ENCODE measurements at places on chromosomes 12 and 14. TPM values are rescaled to one million over a fixed set of nuclear protein-coding genes. Genes with fewer than 3 reads are reported as not detected.

GRCh38 chr14:99395909-99396530 lies 84.6 kb downstream of the SETD3 start:
- H3K36me3 ChIP-seq = no peaks in the 10 kb centered on the region
- no peaks in the 10 kb centered on the region for H3K27me3 ChIP-seq
- no peaks in the 10 kb centered on the region for H3K4me1 ChIP-seq

DNA sequence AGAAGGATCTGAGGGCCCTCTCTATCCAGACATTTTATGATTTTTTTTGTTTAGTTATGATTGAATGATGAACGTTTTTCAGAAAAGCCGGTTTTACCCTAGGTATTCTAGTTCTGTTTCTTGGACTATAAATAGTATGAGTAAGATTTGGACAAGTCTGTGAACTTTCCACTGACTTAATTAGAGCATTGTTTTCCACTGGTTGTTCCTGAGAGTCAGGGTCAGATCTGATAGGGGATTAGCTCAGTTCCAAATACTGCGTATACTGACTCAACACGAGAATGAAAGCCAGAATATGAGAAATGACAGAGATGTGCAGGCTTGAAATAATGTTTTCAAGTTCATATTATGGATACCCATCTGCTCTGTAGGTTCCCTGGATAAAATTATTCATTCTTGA lies 361.6 kb downstream of the AEBP2 start:
- no peaks in the 10 kb centered on the region for H3K4me1 ChIP-seq
- H3K4me3 ChIP-seq = no peak overlapping the region
- H3K27ac ChIP-seq = peak overlapping the region; percentile 48
- DNase-seq = no peak
- H3K36me3 ChIP-seq = no peaks in the 10 kb centered on the region

GRCh38 chr12:12265571-12266388 lies 1.1 kb downstream of the LRP6 start:
- no peaks in the 10 kb centered on the region for H3K4me1 ChIP-seq
- H3K36me3 ChIP-seq = no peaks in the 10 kb centered on the region

DNA sequence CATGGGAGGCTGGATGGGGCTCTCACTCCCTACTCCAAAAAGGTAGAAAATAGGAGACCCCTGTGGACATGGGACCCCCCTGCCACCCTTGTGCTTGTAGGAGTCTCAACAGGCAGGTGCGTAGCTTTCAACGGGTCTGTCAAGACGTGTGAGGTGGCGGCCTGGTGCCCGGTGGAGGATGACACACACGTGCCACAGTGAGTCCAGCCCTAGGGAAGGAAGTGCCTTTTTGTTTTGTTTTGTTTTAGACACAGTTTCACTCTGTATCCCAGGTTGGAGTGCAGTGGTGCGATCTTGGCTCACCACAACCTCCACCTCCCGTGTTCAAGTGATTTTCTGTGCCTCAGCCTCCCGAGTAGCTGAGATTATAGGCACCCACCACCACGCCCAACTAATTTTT lies 12.9 kb downstream of the P2RX4 start:
- no peaks in the 10 kb centered on the region for H3K4me1 ChIP-seq
- no peak overlapping the region for H3K27ac ChIP-seq
- H3K36me3 ChIP-seq = no peaks in the 10 kb centered on the region
- H3K4me3 ChIP-seq = no peak overlapping the region

DNA sequence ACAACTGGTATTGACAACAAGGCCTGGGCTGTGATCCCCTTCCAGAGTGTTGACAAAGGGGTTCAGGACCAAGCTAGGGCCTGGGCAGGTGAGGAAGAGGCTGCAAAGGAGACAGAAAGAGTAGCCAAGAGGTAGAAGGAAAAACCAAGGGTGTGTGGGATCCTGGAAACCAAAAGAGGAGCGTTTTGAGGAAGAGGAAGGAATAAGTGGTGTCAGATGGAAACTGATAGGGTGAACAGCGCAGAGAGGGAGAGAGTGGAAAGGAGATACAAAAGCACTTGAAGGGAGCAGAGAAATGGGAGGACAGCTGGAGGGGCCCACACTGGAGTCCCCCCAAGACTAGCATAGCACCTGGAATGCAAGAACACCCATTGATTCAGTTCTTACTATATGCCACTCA lies 8.3 kb upstream of the HVCN1 start:
- H3K4me1 ChIP-seq = peaks cover 7% of the 10 kb centered on the region
- H3K27ac ChIP-seq = no peak overlapping the region
- no peaks in the 10 kb centered on the region for H3K36me3 ChIP-seq
- no peak for DNase-seq

GRCh38 chr14:74599321-74599761 lies 12.7 kb downstream of the LTBP2 start:
- DNase-seq = peak; percentile 49
- H3K27ac ChIP-seq = peak overlapping the region; percentile 89
- H3K4me3 ChIP-seq = no peak overlapping the region
- H3K36me3 ChIP-seq = no peaks in the 10 kb centered on the region

DNA sequence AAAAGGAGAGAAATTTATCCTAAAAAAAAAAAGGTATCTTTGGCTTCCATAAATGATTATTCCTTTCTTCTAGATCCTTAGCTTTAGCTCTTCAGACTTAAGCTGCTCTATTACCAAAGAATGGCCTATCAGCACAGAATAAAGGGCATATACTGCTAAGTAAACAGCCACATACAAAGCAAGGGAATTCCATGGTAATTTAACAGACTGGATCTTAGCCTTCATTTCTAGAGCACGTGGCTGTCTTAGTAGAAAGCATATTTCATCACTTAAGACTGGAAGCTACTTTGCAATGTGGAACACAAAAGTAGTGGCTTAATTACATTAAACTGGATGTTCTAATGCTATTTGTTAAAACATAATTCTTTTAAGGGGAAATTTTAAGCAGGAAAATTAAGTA lies 23.1 kb downstream of the TMED10 start:
- no peak overlapping the region for H3K4me3 ChIP-seq
- H3K36me3 ChIP-seq = no peaks in the 10 kb centered on the region
- H3K27me3 ChIP-seq = no peaks in the 10 kb centered on the region
- DNase-seq = no peak
- peaks cover 3% of the 10 kb centered on the region for H3K4me1 ChIP-seq

DNA sequence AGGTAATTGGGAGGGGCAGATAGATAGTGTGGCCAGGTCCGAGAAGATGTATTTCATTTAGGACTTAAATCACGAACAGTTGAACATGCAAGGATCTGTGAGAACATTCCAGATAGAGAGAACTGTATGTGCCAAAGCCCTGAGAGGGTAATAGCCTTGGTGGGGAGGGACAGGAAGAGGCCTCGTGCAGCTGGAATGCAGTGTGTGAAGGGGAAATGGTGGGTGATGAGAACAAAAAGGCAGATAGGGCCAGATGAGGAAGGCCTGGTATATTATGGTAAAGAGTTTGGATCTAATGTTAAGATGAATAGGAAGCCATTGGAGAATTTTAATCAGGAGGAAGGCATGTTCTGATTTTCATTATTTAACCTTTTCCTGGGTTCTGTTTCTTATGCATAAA lies 136.3 kb downstream of the TPH2 start:
- no peak overlapping the region for H3K27ac ChIP-seq
- no peaks in the 10 kb centered on the region for H3K27me3 ChIP-seq
- DNase-seq = no peak
- no peak overlapping the region for H3K4me3 ChIP-seq

DNA sequence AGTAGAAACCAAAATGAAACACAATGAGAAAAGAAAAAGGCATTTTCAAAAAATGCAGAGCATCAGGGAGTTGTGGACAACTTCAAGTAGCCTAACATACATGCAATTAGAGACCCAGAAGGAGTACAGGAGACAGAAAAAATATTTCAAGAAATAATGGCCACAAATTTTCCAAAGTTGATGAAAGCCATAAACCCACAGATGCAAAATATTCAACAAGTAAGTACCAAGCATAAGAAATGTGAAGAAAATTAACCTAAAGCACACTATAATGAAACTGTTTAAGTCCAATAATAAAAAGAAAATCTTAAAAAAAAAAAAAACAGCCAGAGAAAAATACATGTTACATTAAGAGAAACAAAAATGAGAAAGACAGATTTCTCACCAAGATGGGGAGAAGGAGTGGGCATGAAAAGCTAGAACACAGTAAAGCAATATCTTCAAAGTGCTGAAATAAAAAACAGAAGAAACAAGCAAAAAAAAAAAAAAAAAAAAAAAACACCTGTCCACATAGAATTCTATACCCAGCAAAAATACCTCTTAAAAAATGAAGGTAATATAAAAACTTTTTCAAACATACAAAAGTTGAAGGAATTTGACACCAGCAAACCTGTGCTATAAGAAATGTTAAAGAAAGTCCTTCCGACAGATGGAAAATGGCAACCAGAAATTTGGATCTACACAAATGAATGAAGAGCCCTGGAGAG lies 77.1 kb downstream of the PRKAB1 start:
- H3K27ac ChIP-seq = no peak overlapping the region
- H3K4me1 ChIP-seq = no peaks in the 10 kb centered on the region
- H3K27me3 ChIP-seq = no peaks in the 10 kb centered on the region

GRCh38 chr14:44428231-44428945 lies 78.7 kb downstream of the FSCB start:
- H3K36me3 ChIP-seq = no peaks in the 10 kb centered on the region
- no peak for DNase-seq
- no peak overlapping the region for H3K27ac ChIP-seq
- no peak overlapping the region for H3K4me3 ChIP-seq

DNA sequence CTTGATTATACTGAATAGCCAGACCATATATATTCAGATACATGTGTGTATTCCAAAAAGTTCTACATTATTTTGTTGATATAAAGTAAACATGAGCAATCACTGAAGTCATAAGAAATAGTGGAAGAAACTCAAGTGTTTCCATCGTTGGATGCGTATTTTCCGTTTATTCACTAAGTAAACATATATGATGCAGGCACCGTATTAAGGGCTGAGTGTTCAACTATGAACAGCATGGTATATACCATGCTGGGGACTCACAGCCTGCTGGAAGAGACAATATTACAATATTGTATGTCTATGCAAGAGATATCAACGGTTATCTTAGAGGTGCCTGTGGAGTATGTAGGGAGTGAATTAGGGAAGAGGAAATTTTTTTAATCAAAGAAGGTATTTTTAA lies 1.2 kb downstream of the PYROXD1 start:
- no peaks in the 10 kb centered on the region for H3K36me3 ChIP-seq
- DNase-seq = no peak
- peak overlapping the region; percentile 89 for H3K27ac ChIP-seq
- no peaks in the 10 kb centered on the region for H3K27me3 ChIP-seq
- peaks cover 7% of the 10 kb centered on the region for H3K4me1 ChIP-seq

- H3K4me1 ChIP-seq = no peaks in the 10 kb centered on the region
- DNase-seq = no peak
- no peaks in the 10 kb centered on the region for H3K36me3 ChIP-seq
- no peak overlapping the region for H3K27ac ChIP-seq
These were observed 155.8 kb upstream of the PKP2 start for GRCh38 chr12:33052141-33053051.

DNA sequence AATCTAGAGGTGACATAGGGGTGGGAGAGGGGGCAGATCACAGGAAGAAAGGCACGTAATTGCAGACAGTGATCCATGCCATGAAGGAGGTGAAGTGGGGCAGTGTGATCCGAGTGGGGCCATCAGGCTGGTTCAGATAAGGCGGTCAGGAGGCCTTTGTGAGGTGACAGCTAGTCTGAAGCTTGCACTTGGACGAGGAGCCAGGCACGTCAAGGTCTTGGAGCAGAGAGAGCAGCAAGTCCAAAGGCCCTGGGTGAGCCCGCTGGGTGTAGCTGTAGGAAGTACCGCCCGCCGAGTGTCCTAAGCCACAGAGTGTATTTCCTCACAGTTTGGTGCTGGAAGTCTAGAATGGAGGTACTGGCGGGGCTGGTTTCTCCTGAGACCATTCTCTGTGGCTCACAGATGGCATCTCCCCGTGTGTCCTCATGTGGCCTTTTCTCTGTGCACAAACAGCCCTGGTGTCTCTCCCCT lies 23.6 kb downstream of the RHOF start:
- DNase-seq = no peak
- peaks cover 6% of the 10 kb centered on the region for H3K4me1 ChIP-seq

The KRAS gene
- 4.6 TPM for total RNA-seq

The DPPA3 gene
- total RNA-seq = not detected

The SLC17A8 gene
- total RNA-seq = not detected

The BCL11B gene
- total RNA-seq = 0.29 TPM

The RIPK3 gene
- total RNA-seq = 6.6 TPM

The POU6F1 gene
- total RNA-seq = 60.6 TPM

The SLC4A8 gene
- under 0.01 TPM for total RNA-seq

The PZP gene
- not detected for total RNA-seq

The ADCY6 gene
- 10.6 TPM for total RNA-seq

The SMIM41 gene
- not detected for total RNA-seq

The GPRC5A gene
- total RNA-seq = 13.2 TPM

The CFAP251 gene
- total RNA-seq = 135 TPM

All from uterus (tissue), 4 donors.